Peyer's patch (tissue), 4 donors: ENCODE measurements at places on chromosomes 4 and X. TPM values are rescaled to one million over a fixed set of nuclear protein-coding genes. Genes with fewer than 3 reads are reported as not detected.

DNA sequence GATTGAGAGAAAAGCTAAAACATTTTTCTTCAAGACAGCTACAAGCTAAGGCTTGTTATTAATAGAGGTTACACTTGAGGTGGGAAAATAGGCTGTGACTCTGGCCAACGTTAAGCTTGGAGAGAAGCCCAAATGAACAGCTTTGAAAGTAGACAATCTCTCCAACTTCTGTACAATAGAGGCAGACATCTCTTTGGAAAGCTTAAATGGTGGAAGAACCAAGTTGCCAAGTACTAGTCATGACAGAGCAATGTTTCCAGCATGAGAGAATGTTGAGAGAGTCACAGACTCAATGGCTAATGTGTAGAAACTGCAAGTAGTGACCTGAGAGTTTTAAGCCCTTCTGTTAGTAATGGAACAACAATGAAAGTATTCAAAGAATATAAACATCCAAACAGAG lies 298.1 kb downstream of the INPP4B start:
- no peak for DNase-seq

- DNase-seq = no peak
These were observed 119.5 kb downstream of the STOX2 start for GRCh38 chr4:184024637-184025036.

SPANXN3 gene
- total RNA-seq = not detected

GRCh38 chrX:20217271-20217670 lies 49.4 kb downstream of the RPS6KA3 start:
- DNase-seq = no peak

TMSB15B gene
- total RNA-seq = not detected

PHEX gene
- 8.7 TPM for total RNA-seq

DNA sequence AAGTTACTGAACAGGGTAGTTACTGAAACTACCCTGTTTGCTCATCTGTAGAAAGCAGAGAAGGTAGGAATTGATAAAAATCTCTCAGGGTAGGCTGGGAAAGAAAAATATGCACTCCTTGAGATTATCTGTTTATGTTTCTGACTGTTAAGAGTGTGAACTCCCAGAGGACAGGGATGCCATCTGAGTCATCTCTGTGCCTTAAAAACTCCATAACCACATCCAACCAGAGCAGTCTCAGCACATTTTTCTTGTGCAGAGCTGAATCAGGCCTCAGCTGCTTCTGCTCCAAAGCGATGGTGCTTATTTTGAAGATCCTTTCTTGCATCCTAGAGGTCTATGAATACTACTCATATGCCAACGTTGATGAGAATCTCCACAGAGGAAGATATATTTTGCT lies 9.9 kb downstream of the CENPVL3 start:
- no peak for DNase-seq

- no peak for DNase-seq
These were observed 8.6 kb downstream of the SRPX start for GRCh38 chrX:38211891-38212635.

DNA sequence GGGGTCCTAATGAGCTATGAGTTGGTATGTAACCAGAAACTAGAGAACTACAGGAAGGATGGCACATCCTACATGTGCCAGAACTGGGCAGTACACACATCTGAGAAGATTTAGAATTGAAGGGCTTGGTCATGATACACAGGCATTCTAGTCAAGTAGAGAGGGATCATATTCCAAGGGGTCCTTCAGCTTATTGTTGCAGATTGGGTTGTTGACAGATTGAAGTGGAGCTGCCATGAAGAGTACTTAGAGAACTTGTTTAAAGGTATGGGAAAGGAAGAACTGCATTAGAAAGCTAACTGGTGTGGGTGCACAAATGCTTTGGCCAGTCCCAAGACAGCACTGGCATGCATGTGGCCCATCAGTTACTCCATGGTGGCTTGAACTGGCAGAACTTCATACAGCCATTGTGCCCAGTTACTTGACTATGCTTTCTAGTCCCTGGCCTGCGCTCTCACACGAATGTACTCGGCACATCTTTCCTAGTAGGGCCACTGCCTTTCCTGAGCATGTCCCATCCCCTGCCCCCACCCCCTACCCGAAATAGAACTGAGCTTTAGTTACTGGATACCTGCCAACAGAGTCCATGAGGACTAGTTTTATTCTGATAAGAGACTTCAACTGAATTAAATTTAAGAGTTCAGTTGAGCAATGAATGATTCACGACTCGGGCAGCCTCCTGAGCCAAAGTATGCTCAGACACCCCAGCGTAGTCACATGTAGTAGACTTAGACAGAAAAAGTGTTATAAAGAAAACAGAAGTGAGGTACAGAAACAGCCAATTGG lies 64.0 kb downstream of the CCNG2 start:
- no peak for DNase-seq

DNA sequence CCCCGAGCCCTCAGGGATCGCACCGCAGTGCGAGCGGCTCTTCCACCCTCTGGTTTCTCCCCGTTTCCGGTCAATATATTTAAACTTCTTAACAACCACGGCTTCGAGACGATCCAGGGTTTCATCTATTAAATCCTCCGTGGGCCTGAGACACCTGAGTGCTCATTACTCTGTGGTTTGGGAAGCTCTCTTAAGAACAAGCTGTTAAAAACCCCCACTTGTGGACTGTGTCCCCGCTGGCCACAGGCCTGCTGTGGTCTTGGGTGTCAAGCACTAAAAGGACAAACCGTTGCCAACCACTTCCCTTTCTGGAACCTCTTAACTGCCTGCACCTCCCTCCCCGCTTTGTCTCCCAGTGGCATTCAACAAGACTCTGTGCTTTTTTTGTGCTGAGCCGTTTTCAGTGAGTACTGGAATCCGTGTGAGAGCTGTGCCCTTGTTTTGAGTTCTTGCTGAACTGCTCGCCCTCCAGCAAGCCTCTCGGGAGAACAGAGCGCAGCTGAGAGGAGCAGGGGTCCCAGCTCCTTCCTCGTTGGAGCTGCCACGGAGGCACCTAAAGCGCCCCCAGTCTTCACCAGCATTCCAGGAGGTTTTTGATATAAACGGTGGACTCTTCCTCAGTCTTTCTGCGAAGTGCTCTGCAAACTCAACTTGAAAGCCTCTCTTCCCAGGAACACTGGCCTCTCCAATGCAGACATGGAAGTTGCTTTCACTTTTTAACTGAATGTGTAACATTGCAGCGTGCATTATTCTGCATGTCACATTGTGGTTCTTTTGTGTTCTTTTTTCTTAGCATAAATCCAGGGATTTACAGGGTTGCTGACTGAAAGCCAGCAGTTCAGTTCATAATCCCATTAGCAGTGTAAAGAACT lies 691 bp upstream of the IGFBP7 start:
- DNase-seq = peak; percentile 50

GRCh38 chr4:8821151-8821950 lies 50.3 kb downstream of the HMX1 start:
- no peak for DNase-seq

DNA sequence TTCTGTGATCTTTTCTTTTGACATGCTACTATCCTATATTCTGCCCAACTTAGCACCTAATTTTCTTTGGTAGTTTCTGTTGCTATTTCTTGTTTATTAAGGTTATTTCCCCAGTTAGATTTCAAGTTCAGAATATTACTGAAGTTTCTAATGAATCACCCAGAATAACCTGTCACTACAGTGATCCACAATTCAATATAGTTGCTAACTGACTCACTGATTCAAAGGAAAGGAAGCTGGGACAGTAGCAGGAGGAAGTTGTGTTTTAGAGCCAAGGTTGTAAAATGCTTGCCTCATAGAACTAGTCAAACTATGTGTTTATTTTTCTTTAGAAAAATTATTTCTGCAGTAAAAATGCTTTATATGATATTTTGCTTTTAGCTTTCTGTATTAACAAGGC lies 37.4 kb downstream of the PAK3 start:
- no peak for DNase-seq

TRIM2 gene
- 135 TPM for total RNA-seq

GRCh38 chrX:74277846-74278245 lies 26.1 kb upstream of the ZCCHC13 start:
- DNase-seq = no peak

NFKB1 gene
- 58.6 TPM for total RNA-seq

- DNase-seq = no peak
These were observed 33.8 kb downstream of the FAM13A start for GRCh38 chr4:89023140-89023539.

DNA sequence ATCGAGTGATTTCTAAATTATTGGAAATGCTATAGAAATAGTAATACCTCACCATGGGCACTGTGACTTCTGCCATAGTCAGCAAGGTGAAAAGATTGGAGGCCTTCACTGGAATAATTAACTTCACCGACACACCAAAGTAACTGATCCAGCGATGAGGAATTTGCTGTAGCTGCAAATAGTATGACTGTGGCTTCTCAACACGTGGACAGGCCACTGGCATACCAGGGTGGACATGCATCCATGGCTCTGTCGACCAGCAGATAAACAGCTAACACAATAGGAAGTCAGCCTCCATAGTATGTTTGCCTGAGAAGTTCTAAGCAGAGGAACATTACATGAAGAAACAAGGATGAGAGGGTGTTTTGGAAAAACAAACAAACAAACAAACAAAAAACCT lies 10.9 kb upstream of the FAT4 start:
- DNase-seq = no peak

HSFX3 gene
- total RNA-seq = not detected

ADRA2C gene
- 0.76 TPM for total RNA-seq

DNA sequence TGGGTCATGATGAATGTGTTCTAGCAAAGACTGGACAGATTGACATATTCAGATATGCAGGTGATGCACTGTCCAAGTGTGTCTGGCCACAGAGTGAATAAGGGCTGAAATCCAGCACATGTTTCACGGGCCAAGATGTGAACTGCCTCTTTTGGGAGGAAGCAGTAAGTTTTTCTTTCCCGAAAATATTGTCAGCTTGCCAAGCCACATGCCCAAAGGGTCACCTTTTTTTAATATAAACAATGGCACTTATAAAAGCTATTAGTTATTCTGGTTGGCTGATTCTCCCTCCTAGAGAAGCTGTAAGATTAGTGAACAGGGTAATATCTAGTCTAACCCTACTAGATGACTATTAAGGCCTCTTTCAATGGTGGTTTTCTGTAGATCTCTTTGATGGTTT lies 1.5 kb upstream of the EDNRA start:
- no peak for DNase-seq

GRCh38 chrX:22135171-22135711 lies 103.1 kb downstream of the PHEX start:
- no peak for DNase-seq

DNA sequence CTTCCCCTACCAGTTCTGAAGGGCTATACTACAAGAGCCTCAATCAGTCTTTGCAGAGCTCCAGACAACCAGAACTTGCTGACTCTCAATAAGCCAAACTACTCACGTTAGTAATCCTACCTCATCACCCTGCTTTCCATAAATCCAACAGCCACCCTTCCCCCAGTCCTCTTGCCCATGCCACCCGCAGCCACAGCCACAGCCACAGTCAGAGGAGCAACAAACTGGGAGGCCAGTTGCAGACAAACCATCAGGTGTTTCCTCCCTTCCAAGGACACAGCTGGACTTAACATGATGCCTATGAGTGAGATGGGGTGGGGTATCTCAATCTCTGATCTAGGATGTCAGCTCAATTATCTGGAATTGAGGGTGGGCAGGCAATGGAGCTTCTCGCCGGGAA lies 1.0 kb downstream of the GABRA3 start:
- no peak for DNase-seq

- DNase-seq = no peak
These were observed 45.0 kb downstream of the VCX2 start for GRCh38 chrX:8126092-8126491.

FOXP3 gene
- 0.66 TPM for total RNA-seq
